Stimulated activated CD4-positive, alpha-beta T cell treated with anti-CD3 and anti-CD28 coated beads, Interleukin-12 subunit alpha, Interleukin-12 subunit beta, amount 100 ng/mL, for 48 hours (primary cell): ENCODE measurements at places on chromosomes 2 and 18.

DNA sequence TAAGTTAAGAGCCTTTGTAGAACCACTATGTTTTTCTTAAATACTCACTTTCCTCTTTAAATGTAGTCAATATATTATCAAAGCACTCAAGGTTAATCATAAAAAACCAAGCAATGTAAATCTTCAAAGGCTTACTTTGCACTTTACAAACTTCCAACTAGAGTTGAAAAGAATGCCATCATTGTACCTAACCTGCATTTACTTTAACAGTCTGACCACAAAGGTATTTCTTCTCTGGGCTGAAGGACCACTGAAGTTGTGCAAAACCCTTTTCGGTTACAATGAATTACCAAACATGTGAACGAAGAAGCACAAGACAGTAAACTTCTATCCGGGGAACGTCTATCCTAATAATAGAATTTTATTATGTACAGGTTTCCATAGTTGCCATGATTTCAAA is 3.0 kb downstream of the HNRNPLL start:
- no peak for DNase-seq

DNA sequence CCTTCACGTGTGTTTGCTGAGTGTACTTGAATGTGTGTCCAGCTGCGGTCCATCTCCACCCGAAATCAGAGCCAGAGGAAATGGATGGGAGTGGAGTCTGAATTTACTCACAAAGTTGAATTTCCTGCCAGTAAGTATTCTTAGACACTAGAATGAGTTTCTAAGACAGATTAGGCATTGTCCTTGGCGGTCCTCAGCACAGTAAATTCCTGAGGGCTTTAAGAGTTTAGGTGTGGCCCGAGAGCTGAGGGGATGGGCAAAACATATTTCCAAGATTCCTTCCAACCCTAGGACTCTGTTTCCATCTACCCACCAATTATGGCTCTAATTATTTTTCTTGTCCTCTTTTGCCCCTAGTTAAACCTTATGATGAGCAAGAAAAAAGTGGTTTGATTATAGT is 90.3 kb upstream of the PHLPP1 start:
- no peak for DNase-seq

DNA sequence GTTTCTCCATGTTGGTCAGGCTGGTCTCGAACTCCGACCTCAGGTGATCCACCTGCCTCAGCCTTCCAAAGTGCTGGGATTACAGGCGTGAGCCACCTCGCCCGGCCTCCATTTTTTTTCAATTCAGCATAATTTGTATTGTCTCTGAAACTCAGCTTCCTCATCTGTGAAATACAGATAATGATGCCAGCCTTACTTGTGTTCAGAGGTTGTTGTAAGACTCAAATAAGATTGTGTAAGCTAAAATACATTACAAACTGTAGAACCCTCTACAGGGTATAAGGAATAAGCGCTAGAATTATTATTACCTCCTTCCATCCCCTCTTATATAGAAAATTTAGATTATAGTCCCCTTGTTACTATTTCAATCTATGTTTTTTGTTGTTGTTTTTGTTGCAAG is 24.8 kb upstream of the STARD7 start:
- DNase-seq = no peak

GRCh38 chr2:178877874-178878273 is 70.7 kb upstream of the TTN start:
- DNase-seq = no peak

DNA sequence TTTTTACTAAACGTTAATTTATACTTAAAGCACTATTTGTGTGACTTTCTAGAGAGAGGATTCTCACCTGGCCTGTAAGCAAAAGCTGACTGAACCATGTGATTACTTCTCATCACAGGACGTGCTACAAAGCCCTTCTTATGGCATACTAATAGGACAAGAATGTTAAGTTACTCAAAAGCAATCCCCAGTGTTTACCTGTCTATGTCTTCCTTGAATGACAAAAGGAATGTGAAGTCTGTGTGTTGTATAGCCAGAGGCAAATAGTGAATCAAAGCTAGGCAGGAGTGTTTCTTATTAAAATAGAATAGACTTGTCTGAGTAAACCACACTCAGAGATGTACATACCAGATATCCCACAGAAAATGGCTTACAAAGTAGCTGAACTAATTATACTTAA is 1465.5 kb downstream of the SUCLG1 start:
- DNase-seq = no peak

DNA sequence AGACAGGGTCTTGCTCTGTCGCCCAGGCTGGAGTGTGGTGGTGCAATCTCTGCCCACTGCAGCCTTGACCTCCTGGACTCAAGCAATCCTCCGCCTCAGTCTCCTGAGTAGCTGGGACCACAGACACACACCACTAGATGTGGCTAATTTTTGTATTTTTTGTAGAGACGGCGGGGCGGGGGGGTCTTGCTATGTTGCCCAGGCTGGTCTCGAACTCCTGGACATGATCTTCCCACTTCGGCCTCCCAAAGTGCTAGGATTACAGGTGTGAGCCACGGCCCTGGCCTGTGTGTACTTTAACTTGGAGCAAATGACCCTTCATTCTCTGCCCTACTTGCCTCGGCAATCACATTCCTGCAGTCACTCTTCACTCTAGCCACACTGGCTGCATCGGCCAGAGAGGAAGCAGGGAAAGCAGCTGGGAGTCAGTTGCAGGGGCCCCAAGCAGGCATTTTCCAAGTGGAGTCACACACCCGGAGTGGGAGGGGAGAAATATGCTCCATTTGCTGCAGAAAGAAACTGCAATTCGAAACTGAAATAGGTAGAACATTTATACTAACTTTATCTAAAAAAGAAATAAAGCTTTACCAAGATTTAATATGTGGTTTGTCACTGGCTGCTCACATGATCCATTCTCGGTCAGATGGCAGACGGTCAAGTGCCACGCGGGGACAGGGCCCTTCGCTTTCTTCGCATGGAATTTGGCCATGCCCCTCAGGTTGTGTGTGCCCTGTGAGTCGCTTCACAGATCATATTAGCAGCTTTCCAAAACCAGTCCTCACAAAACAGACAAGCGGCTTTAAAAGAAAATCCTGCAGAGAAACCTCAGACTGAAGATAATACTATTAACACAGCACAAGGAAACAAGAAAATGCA is 37.1 kb downstream of the FAM161A start:
- DNase-seq = no peak

DNA sequence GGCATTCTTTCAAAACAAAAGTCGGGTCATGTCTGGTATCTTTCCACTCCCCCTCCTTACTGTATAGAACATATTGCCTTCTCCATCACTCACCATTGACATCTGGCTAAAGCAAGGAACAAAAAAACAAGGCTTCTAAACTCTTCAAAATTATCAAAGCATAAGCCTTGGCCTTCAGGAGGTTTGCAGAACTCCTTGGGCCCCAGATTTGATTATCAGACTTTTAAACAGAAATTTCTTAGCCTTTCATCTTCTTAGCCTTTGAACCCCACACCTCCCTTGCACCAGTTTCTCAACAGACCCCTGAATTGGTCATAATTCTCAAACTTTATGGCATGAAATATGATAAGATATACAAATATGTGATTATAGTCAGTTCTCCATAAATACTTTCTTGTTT is 59.8 kb upstream of the XDH start:
- no peak for DNase-seq

DNA sequence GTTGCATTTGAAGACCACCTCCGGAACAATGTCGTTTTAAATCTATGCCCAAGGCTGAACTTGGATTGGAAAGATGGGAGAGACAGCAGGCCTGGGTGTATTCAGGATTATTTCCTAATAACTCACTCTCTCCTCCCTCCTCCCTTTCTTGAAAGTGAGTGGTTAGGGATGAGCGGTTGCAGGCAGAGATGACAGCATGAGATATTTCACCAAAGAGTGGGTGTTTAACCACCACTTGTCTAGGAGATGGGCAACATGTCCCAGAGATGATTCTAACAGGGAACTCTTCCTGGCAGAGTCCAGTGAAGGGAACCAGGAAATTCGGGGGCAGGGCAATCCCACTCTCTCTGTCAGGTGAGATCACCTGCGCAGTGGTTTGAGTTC is 123.2 kb downstream of the KCTD1 start:
- DNase-seq = no peak

- DNase-seq = no peak
Observed at GRCh38 chr2:2664989-2665833, 334.1 kb upstream of the MYT1L start.

GRCh38 chr18:10565835-10566234 is 40.0 kb downstream of the NAPG start:
- DNase-seq = no peak

DNA sequence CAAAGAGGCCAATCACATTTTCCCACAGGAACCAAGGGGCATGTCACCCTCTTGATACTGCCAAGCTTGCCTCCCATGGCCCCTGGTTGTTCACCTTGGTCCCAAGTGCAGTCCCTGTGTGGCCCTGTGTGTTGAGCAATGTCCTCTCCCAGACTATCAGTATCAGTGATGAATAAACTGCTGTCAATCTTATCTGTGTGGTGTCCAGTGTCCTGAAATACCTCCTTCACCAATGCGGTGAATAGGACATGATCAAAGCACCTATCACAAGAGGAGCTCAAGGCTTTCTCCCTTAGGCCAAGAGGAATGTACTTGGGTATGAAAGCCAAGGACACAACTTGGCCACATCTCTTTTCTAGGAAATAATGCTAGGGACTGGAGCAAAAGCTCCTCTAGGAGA is 68.2 kb downstream of the MAIP1 start:
- DNase-seq = no peak

GRCh38 chr2:182019731-182020130 is 34.1 kb downstream of the PPP1R1C start:
- DNase-seq = no peak

- DNase-seq = no peak
Observed at GRCh38 chr18:6747646-6748045, 18.1 kb downstream of the ARHGAP28 start.
